ENCODE measurements at places on chromosomes 3 and 15. TPM values are rescaled to one million over a fixed set of nuclear protein-coding genes. Genes with fewer than 3 reads are reported as not detected.

DNA sequence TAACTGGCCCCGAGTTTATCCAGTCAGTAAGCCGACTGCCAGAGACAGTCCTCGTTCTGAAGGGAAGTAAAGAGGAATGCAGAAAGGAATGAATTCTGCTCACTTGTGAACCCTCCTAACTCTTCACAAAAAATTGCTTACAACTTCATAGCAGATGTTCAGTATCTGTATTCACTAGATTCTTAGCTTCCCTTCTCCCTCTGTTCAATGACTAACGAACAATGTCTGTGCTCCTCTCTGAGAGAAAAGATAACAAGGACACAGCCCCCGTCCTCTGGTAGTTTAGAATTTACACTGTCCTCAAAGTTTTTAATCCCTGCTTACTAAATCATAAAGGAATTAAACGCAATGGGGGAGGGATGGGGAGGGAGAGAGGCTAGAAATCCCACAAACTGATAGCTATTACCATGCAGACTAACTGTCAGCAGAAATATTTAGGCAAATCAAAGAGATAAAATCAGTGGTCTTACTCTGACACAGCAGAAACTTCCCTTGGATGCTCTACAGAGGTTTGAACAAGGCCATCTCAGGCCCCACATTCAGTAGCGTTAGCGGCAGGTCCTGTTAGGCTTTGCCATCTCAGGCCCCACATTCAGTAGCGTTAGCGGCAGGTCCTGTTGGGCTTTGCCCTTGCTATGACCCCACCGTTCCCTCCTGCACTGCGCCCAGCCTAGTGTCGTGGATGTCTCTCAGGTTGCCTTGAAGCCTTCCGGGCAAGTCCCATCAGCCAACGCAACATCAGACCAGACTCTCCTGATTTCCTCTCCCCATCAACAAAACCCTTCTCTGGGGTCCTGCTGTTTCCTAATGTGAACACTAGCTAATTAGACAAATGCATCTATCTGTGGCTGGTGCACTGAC, 23.4 kb downstream of the NRROS start:
- peak; percentile 49 for DNase-seq

DNA sequence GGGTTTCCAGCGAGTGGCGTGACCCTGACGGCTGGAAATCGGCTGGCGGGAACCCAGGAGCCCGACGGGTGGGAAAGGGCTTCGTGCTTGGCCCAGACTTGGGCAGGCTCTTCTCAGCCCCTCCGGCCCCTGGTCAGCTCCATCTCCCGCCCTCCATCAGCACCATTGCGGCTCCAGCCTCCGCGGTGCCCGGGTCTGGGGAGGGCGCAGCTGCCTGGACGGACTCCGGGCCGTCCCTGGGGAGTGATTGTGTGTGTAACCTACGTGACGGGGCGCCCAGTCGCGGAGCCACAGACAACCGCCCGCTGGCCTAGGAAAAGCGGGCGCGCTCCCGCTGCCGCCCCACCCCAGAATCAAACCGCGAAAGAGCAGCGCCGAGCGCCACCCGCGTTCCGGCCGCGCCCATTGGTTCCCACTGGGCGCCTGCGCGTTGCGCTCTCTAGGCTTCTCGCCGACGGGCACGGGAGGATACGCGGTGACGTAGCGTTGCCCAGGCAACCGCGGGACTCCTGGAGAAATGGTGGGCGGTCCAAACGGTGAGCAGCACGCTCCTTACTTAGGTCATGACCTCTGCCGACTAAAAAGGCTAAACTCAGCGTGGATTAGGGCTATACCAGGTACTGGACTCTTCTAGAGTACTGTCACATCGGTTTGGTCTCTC, at the start of gene CFAP20DC:
CFAP20DC (minus strand) TSS at position 355 of the 661 bp plus-strand sequence. CDS start 394 bp downstream, outside the sequence.
- DNase-seq = peak; percentile 86

DNA sequence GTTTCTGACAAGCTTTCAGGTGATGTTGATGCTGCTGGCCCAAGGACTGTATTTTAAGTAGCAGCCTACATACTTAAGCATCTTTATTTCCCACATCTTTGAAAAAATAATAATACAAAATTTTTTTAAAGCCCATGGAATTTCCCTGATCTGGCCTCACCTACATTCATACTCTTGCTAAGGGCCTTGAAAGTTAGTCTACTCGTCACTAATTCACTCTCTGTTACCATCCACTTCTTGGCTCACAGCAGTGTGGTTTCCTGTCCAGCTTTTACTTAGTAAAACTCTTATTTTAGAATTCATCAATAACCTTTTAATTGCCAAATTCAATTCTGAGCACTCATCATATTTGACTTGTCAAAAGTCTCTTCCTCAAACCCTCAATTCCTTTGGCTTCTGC, 59.3 kb upstream of the CRTC3 start:
- DNase-seq = no peak

Gene ACTC1
- total RNA-seq = under 0.01 TPM

- peak; percentile 49 for DNase-seq
Observed at GRCh38 chr15:33941279-33942063, 26.8 kb upstream of the CHRM5 start.

Gene COPG1
- 402 TPM for total RNA-seq

Gene EXD1
- total RNA-seq = under 0.01 TPM

Gene NME9
- not detected for total RNA-seq

DNA sequence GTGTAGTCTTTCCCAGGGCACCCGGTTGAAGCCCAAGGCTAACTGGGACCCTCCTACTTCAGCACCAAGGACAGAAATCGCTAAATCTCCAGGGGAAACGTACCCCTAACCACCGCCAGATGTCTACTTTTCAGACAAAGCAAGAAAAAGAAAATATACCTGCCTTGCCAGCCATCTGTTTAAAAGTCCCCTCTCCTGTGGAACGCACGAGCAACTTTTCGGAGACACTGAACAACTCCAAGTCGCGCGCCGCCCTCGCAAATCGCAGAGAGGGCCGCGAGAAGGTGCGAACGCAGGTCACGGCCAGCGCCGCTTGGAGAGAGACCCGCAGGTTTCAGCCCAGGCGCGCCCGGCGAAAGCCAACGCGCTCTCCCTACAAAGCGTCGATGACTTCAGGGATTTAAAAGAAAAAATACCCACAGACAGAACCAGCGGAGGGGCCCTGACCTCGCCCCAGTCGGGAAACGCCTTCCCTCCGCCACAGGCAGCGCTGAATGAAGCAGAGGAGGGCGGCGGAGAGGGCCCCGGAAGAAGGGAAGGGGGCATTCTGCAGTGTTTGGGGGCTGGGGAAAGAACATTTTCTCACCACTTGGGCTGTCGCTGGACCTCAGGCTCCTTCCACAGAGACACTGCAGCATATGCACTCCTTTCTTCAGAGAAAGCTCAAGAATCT, 213.1 kb downstream of the FGF12 start:
- no peak for DNase-seq

Gene ATP13A5
- total RNA-seq = not detected

All from fibroblast of villous mesenchyme (primary cell).